ENCODE measurements at places on chromosomes 13 and 19.

GRCh38 chr13:23858546-23858945 is 30.7 kb downstream of the MIPEP start:
- no peak for DNase-seq

DNA sequence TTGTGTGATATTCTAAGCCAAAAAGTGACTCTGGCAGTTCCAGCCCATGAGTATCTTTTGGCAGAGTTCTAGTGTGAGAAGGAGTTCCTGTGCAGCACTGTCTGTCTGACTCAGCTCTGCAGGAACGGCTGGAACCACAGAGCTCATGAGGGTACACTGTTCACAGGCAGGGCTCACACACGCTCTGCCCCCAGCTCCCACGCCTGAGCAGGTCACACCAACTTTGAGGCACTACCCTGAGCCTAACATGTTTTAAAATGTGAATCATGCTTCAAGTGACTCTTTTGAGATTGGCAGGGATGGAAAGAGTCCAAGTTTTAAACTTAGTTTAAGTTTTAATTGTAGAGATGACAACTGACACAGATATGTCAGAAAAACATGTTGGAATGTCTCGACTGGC is 1203.3 kb downstream of the UQCRFS1 start:
- no peak for DNase-seq

- DNase-seq: no peak
Observed at GRCh38 chr19:10173527-10173926, 21.2 kb downstream of the DNMT1 start.

- no peak for DNase-seq
Observed at GRCh38 chr19:13808856-13809255, 13.6 kb downstream of the ZSWIM4 start.

DNA sequence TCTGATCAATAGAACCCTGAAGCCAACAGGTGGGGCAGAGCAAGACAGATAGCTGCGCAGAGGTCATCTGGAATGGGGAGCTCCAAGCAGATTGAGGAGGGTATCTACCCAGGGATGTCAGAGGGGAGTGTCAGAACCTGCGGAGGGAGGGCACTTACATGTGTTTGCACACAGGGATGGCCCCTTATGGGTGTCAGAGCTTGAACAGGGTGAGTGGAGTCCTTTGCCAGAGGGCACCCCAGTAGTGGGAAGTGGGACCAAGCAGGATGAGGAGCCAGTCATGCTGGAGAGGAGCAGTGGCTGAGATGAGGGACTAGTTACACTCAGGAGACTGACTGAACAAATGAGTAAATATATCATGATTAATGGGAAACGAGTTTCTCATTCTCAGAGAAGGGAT is 17.0 kb upstream of the SIGLEC14 start:
- DNase-seq: no peak

GRCh38 chr19:38667661-38668171 is 20.3 kb downstream of the ACTN4 start:
- no peak for DNase-seq

- no peak for DNase-seq
Observed at GRCh38 chr19:20964798-20965197, 41.7 kb downstream of the ZNF85 start.

GRCh38 chr13:42681326-42682100 is 99.9 kb upstream of the FAM216B start:
- DNase-seq: no peak

DNA sequence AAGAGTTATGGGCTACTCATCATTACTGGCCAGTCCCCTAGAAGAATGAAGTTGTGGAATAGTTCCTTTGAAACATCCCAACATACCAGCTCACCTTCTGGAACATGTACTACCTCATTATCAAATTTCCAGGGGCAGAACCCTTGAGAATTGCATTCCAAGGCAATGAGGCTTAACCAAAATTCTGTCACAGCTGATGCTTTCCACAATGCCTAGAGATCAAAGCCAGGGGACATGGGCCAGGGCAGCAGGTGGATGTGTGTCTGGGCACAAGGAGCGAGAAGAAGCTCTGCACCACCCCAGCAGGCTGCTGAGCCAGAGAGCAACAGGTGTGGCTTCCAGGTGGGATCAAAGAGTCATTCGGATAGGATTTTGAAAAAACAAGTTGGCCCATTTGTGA is 362.1 kb downstream of the EFNB2 start:
- DNase-seq: no peak

DNA sequence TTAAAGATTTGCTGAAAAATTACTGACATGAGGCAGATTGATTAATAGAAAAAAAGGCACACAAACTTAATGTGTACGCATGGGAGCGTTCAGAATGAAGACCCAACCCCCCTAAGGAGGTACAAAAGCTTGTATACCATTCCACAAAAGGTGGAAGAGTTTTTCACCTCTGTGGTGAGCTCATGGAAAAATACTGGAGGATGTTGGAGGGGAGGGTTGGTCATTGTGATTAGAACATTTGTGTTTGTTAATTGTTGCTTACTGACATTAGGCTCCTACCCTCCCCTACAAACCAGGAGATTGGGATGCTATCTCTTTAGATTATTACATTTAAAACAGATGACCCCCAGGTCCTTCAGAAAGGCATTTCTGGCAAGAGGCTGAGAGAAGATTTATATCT is 1973.3 kb downstream of the OLFM4 start:
- no peak for DNase-seq

GRCh38 chr19:13834244-13835069 is 39.2 kb downstream of the ZSWIM4 start:
- no peak for DNase-seq

GRCh38 chr19:590750-591098 is 1.0 kb downstream of the HCN2 start:
- no peak for DNase-seq

DNA sequence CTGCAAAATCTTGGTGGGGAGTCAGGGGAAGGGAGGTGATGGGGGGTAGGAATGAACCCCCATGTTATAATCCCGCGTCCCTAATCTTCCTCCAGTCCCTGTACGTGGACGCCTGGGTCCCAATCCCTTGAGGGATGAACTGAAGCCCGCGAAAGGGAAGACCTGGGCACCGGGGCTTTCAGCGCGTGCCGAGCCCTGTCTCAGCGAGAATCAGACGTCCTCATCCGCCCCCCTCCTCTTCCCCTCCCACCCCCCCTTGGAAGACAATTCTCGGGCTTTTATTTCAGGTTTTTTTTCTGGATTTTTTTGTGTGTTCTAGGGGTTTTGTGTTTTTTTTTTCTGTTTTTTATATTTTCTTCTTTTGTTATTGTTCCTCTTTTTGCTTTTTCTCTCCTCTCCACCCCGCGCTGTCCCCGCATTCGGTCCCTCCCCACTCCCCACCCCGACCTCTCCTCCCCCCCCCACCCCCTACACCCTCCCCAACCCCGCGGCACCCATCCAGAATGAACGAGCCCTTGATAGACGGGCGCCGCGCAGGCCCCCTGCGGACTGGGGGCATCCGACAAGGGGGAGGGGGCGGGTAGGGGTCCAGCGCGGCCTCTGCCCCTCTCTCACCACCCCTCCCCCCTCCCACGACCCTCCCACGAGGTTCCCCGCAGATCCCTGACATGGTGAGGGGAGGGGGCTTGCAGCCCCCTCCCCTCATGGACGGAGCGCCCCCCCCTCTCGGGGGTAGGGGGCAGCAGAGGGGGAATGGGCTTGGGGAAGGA is 10.3 kb downstream of the C19orf81 start:
- no peak for DNase-seq

DNA sequence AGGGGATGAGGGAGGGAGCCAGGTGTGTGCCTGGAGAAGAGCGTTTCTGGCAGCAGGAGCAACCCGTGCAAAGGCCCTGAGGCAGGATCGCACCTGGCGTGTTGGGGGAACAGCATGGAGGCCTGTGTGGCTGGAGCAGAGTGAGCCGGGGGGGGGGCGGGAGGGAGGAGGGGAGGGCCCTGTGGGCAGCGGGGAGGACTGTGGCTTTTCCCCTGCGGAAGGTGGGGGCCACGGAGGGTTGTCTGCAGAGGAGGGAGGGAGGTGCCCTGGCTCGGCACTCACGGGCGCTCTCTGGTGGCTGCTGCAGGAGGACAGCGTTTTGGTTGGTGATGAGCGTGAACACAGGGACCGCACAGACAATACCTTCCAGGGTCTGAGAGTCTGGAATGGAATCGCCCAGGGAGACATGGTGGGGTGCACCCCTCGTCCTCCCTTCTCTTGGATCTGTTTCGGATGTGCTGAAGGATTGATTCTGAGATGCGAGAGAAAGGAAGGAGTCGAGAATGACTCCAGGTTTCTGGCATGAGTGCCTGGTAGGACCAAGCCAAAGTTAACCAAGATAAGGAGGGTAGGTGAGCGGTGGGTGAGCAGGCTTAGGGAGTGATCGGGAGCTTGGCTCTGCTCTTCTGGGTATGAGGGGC is 6.5 kb downstream of the RAB11B start:
- DNase-seq: no peak

- no peak for DNase-seq
Observed at GRCh38 chr19:45139286-45140143, 21.3 kb downstream of the NKPD1 start.

- no peak for DNase-seq
Observed at GRCh38 chr13:43934273-43934672, 54.6 kb downstream of the LACC1 start.

GRCh38 chr13:76425935-76426334 is 460.3 kb downstream of the KCTD12 start:
- DNase-seq: no peak

DNA sequence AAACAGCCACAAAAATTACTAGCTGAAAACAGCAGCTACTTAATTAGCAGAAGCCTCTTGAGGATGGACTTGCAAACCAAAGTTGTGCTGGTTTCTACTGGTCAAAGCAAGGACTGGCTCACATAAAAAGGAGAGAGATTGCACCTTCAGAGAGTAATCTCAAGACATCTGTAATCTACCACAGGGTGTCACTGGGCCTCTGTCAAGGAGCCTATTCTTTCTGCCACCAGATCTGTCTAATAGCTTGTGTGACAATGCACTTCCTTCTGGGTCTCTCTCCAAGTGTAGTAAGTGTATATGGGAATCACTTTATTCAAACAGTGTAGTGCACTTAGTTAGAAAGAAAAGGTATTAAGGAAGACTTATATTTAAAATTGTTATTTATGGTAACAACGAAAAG is 24.4 kb upstream of the ZNF561 start:
- DNase-seq: no peak

GRCh38 chr19:47560999-47561398 is 11.9 kb downstream of the ZNF541 start:
- no peak for DNase-seq

- no peak for DNase-seq
Observed at GRCh38 chr19:51473009-51473707, 5.2 kb upstream of the CEACAM18 start.

DNA sequence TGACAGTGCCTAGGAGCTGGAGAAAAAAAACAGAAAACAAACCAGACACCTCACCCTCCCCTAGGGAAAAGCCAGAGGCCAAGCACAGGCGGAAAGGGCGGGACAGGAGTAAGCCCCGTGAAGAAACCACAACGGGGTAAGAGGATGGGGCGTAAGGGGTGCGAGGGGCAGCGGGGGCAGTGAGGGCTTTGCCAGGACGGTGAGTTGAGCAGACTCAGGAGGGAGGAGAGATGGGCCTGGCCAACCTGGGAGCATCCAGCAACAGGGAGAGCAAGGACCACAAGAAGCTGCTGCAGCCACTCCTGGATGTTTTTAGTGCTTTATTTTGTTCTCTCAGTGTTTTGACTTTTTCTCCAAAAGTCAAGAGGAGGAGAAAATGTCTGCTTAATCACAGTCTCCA is 114.1 kb upstream of the SOX1 start:
- no peak for DNase-seq

- DNase-seq: no peak
Observed at GRCh38 chr13:44730099-44730498, 154.0 kb upstream of the TSC22D1 start.

DNA sequence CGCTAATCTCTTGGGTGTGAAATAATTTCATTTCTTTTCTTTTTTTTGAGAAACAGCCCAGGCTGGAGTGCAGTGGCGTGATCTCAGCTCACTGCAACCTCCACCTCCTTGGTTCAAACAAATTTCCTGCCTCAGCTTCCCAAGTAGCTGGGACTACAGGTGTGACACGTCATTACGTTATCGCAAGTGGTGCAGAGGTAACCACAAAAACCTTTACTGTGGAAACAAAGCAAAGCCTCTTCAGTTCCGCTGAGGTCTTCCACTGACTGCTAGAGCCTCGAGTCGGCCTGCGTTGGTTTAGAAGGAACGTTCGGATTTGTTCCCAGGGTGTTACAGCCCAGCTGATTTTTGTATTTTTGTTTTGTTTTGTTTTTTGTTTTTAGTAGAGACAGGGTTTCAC is 2.0 kb upstream of the ZNF784 start:
- DNase-seq: no peak

DNA sequence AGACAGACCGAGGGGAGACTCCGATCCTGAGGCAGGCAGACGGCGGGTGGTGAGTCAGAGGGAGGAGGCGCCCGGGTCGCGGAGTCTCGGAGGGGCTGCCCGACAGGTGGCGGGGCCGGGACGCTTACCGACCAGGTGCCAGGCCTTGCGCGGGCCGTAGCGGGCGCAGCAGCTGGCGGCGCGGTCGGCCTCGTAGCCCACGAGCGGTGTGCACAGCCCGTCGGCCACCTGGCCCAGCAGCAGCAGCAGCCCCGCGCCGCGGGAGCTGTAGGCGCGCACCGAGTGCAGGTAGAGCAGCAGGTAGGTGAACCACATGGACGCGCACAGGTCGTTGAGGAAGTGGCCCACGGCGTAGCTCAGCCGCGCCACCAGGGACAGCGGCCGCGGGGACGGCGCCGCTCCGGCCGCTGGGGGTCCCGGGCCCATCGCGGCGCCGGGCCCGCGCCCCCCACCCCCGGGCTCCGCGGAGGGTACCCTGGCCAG is 367 bp downstream of the MFSD12 start:
- no peak for DNase-seq

DNA sequence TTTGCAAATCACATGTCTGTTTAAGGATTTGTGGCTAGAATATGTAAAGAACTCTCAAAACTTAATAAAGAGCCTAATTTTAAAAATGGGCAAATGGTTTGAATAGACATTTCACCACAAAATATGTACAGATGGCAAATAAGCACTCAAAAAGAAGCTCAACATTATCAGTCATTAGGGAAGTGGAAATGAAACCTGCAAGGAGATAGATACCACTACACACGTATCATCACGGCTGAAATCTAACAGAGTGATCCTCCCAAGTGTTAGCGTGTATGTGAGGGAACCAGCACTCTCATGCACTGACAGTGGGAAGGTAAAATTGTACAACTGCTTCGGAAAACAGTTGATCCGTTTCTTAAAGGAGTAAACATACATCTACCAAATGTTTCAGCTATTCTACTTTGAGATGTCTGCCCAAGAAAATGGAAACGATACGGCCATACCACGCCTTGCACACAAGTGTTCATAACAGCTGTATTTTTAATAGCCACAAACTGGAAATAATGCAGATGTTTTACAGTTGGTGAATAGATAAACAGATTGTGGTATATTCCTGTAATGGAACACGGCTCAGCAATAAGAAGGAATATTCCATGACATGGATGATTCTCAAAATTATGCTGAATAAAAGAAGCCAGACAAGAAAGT is 14.5 kb downstream of the ARHGEF7 start:
- DNase-seq: no peak

- no peak for DNase-seq
Observed at GRCh38 chr19:28168557-28168956, 1044.4 kb downstream of the UQCRFS1 start.

DNA sequence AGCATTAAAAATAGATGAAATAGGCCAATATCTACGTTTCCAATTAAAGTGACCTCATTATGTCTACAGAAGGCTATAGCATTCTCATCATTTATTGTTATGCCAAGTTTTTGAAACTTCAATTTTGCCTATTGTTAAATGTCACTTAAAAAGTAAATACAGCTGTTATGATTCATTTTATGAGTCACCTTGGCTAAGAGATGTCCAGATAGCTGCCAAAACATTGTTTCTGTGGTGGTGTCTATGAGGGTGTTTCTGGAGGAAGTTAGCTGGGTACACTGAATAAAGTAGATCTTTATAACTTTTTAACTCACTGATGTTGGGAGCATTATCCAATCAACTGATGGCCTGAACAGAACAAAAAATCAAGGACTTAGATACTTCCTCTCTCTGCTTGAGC is 1209.7 kb upstream of the PCDH9 start:
- DNase-seq: no peak
